AML-193 (cell line): ENCODE measurements at places on chromosomes 1 and 21.
A peak's percentile ranks its signal among the peaks of the same experiment; 100 is the strongest.

DNA sequence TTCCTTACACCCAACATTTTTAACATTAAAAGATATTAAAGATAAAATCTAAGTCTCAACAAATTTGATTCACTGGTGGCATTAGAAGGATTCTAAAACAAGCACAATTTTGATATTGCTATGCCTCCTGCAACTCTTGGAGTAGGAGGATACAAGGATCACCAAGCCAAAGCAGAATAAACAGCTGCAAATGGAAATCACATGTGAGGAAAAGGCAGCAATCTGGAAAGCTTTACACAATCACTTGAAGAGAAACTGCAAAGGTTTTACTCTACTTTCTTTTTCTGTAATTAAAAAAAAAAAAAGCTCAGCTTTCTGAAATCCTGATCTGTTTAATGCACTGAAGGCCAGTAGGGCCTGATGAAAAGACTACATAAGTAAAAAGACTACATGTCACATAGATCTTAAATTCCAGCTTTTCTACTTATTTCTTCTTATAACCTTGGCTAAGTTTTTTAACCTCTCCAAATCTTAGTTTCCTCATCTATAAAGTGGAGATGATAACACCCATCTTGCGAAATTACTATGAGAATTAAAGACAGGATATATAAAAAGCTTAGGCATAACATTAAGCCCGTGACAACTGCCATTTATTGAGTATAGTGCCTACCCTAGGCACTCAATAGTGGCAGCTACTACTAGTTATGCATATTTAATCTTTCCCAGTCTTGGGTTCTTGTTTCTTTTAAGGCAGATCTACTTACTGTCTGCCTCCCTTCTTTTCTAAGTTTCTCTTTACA lies 73.5 kb downstream of the EPS15 start:
- no peak for DNase-seq

DNA sequence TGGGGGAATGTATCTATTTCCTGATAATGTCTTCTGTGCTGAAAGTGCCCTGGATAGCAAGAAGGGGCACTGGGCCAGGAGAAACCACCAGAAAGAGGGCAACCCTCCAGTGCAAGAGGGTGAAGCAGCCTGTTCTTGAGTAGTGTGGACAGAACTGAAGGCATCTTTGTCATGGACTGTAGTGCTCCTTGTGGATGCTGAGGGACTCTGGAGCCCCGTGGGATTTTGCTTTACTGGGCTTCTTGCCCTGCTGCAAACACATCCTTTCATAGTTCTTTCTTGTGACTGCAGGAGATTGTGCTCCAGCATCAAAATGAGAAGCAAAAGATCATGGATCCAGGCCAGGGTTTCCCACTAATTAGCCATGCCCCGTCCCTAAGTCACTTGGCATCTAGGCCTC lies 300.6 kb downstream of the ZNF326 start:
- no peak for DNase-seq

- no peak for DNase-seq
Observed at GRCh38 chr1:5708346-5709245, 283.6 kb downstream of the NPHP4 start.

- DNase-seq = peak; percentile 56
Observed at GRCh38 chr1:41683681-41684500, 199.4 kb upstream of the EDN2 start.

- peak; percentile 85 for DNase-seq
Observed at GRCh38 chr21:38467374-38467773, 30.9 kb downstream of the ERG start.

DNA sequence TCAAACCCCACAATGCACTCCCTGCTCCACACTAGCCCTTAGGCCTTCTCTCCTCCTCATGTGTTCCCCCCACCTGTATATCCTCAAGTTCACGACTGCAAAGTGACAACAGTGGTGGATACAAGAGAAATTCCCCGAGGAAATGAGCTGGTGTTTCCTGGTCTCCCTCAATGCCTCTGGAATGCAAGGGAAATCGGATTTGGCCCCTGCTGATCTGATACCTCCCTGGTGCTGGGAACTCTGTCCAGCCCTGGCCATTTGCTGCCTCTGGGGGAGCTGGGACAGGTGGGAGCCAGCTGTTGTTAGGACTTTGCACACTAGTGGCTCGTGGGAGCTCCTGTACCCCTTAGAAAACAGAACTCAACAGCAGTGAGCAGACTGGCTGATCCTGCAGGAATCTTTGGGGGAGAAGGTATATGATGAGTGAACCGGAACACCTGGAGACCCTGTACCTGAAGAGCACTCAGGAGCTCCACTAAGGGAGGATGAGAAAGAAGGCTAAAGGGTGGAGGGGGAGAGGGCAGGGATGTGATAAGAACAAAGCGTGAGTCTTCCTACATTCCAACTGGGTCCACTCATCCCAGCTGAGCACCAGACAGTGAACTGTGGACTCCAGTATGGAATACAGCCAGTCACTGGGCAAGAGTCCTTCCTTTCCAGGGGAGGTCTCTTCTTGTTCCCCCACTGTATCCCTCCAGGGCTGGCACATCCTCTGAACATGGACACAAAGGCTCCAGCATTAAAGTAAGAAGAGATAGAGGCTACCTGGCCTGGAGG lies 69.3 kb downstream of the PLXNA2 start:
- DNase-seq = no peak

GRCh38 chr1:38061883-38062328 lies 15.3 kb upstream of the POU3F1 start:
- no peak for DNase-seq

DNA sequence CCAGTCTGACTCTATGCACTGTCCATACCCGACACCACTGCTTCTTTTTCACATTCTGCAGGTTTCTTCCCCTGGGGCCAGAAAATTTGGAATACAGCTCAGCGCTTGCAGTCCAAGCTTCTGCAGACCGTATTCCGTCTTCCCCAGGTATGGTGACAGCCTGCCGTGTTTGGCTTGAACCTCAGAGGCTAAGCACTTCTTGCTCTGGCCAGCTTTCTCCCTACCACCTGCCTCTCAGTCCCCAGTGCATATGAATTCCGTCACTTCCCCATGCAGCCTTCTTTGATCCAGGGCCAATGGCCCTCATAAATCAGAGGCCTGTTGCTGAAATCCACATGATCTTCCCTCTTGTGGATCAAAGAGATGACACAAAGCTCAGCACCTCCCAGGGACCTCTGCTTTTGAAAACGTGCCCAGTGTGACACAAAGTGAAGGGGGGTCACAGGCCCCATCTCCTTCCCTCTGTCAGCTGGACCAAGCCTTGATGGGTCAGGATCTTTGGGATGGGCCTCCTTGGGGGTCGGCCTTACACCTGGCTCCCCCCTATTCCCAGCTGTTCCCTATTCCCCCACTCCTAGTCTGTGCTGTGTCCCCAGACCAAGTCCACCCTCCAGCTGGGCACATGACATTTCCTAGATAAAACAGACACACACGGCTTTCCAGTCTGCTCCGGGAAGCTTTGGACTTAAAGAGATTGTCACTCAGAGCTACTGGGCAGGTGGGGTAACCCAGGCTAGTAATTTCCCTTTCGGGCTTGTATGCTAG lies 66.6 kb downstream of the HMGB4 start:
- no peak for DNase-seq

GRCh38 chr1:208184966-208185654 lies 59.1 kb downstream of the PLXNA2 start:
- no peak for DNase-seq

- DNase-seq = peak; percentile 47
Observed at GRCh38 chr1:206470692-206471414, 577 bp downstream of the IKBKE start.

- DNase-seq = no peak
Observed at GRCh38 chr1:180451504-180451903, 50.9 kb downstream of the ACBD6 start.

DNA sequence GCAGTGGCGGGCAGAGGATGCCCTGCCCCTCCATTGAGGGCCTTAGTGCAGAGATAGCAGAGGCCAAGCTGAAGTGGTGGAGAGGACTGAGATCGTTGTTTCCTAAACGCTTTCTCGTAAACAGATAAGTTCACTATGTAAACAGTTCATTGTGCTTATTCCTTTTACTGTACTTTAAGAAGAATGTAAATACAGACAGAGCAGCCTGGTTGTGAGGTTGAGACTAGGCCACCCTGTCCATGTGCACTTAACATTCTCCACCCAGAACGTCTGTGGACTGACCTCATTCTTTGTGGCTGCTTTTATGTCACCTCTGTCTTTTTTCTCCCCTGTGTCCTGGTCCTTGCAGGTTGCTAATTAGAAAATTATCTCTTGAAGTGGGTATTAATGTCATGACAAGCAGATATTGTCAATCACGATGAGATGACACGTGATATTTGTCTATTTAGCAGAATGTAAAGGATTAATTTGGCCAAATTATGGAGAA lies 8.5 kb downstream of the CENPS start:
- DNase-seq = no peak

DNA sequence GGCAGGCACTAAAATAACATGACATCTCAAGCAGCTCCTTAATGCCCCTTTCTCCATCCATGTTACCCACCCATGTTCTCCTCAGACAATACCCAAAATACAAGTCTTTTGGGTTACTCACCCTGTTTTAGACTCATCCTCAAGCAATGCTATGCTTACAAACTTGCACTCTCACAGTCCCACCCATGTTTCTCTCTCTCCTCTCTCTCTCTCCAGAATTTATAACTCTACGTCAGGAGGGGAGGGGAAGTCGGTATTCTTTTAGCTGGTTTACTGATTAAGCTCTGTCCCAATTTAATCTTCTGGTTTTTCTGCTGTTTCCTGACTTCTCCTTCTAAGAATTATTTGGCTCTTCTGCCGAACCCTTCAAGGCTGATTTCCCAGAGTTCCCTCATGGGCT lies 98.0 kb upstream of the NR5A2 start:
- no peak for DNase-seq

- no peak for DNase-seq
Observed at GRCh38 chr1:219639876-219640577, 27.1 kb upstream of the ZC3H11B start.
